ENCODE measurements at places on chromosomes 5 and 9.

- no peak for DNase-seq
These were observed 8.0 kb downstream of the GPRIN1 start for GRCh38 chr5:176601901-176602482.

DNA sequence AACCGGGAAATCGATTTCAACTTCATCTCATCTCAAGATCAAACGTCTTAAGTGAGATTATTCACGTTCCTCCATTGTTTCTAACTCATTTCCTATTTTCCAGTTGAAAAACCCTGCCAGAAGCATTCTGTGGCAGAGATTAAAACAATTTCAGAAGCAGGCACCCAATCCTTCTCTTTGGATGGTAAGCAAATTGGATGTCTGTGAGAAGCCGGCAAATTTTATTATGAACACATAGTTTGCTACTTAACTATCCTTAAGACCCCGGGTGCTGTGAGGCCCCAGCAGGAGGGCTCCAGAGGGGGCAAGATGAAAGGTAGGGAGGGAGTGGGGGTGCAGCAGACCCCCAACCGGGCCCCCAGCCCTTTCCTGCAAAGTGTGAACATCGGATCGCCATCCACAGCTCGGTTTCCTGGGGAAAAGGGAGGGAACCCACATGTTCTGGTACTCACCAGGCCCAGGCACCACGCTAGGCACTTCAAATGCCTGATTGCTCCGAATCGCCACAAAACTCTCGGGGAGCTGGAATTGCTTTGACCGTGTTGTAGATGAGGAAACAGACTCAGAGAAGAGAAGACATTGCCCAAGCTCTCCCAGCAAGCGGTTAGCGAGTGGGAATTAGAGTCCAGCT is 167.1 kb upstream of the MVB12B start:
- DNase-seq: no peak

GRCh38 chr9:71676460-71676859 is 91.9 kb downstream of the CEMIP2 start:
- DNase-seq: no peak

GRCh38 chr5:155229135-155229534 is 215.6 kb downstream of the KIF4B start:
- no peak for DNase-seq

All from suppressor macrophage (primary cell).